NCI-H1092 (cell line): ENCODE measurements at places on chromosomes 3 and 15.

GRCh38 chr3:12349895-12350811 lies 61.3 kb downstream of the PPARG start:
- DNase-seq, result no peak

DNA sequence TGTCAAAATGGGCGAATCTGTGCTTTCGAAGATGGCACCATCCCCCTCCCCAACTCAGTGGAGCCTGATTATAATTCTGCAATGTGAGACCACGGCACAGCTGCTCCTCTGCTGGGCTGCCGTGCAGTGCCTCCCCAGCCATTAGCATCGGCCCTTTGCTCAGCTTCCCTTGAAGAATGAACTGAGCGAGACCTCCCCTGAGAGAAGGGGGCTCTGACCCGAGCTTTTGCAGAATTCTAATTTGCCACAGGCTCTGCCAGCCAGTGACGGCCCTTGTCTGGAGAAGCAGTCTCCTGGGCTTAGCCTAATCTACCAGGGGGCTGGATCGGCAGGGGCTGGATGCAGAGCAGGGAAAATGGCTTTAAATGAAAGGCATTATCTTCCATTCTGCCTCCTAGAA lies 57.2 kb downstream of the GLDN start:
- no peak for DNase-seq

GRCh38 chr15:31268108-31268501 lies 58.5 kb upstream of the KLF13 start:
- DNase-seq, result no peak

DNA sequence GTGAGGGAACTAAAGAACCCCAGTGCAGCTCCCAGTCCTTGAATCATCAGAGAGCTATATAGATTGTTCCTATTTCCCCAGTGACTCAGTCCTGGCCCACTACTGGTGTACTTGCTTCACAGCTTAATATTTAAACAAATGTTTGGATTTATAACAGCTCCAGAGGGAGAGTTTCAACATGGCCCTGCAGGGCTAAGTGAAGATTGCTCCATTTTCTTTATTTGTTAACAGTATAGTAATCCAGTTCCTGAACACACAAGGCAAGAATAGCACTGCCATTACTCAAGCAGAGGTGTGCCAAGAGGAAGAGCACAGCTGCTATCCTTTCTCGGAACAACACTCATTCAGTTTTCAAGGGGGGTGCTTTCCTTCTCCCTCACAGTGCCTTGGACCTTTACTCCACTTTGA lies 6.5 kb downstream of the SQOR start:
- DNase-seq, result no peak

DNA sequence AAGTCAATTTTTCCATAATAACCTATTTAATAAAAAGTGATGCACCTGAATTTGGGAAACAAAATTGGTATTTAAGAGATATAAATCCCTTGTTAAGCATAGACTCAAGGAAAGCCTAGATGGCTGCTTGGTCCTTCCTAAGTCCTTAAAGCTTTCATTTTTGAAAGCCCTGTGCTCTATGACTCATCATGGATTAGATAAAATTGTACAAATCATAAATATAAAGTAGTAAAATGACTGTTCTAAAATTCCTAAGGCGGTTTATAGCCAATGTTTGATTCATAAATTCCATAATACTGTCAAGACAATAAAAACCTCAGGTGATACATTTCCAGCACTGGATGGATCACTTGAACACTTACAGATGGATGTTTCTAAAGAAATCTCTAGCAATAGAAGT lies 730.8 kb upstream of the EPHA6 start:
- DNase-seq, result no peak

DNA sequence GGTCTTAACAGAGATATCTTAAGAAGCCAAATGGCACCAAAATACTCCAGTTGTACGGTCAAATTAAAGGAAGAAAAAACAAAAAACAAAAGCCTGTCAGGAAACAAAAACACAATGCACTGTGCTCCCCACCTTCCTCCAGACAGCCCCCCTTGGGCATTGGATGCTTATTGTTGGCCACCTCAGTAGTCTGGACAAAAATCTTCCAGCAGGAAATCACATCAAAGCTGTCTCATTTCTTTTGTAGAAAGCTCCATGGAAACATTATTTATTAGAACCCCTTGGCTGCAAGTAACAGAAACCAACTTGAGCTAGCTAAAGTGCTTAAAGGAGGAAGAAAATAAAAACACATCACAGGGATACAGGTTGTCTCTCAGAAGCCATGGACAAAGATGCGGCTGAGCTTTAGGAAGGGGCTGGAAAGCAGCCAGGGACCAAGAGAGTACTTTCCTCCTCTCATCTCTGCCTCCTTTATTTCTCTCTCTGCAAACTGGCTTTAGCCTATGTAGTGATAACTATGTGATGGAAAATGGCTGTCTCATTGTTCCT lies 651.5 kb upstream of the ADAMTS9 start:
- no peak for DNase-seq

DNA sequence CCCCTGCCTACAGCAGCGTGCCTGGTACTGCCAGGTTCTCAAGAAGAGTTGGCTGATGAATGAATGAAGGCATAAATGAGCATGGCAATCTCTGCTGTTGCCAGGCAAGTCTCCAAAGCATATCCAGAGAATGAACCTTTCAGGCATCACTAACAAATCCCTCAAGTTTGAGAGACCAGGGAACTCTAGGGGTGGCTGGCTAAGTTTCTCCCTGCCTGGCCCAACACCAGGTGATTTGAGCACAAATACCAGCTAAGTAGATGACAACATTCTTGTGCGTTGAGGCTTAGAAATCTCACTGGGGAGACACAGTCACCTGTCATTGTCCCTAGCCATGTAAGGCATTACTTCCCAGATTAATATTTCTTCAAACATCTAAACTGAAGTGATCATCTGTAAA lies 81.4 kb upstream of the PTX3 start:
- no peak for DNase-seq
